ENCODE measurements at places on chromosomes 7 and 10. TPM values are rescaled to one million over a fixed set of nuclear protein-coding genes. Genes with fewer than 3 reads are reported as not detected.

The CAV2 gene
- total RNA-seq: 35.5 TPM

The TMEM176A gene
- 1.3 TPM for total RNA-seq

DNA sequence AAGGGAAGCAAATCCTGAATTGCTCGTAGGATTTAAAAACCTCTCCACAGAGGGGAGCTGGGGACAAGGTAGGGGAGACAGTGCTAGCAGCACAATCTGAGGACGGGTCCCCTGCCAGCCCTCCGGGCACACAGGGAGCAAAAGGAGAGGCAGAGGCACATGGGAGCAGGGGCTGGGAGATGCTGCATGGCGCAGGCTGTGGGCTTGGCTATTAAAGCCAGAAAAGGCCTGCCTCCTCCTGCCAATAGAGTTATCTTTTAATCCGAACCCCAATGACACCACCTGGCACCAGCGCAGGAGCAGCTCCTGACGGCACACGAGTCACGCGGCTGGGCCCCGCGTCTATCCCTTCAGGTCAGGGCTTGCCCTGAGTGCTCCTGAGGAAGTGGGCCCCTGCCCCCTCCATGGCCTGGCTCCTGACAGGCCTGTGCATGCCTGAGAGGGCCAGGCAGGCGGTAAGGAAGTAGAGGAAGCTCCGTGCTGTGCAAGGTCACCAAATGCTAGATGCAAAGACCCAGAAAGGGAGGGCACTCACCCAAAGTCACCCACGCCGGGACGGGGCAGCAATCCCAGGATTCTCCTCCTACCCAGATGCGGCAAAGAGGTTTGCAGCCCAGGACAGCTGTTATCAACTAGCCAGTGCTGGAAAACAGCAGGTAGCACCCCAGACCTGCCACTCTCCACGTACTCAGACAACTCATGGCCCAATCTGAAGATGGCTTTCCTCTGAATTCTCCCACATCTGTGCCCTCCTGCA lies 28.1 kb downstream of the DLG5 start:
- H3K27ac ChIP-seq: no peak overlapping the region
- no peak overlapping the region for H3K4me3 ChIP-seq
- no peaks in the 10 kb centered on the region for H3K36me3 ChIP-seq
- H3K4me1 ChIP-seq: peaks cover 49% of the 10 kb centered on the region
- H3K27me3 ChIP-seq: peaks cover 11% of the 10 kb centered on the region

GRCh38 chr7:84112771-84113170 lies 81.8 kb downstream of the SEMA3A start:
- H3K4me3 ChIP-seq: no peak overlapping the region
- H3K4me1 ChIP-seq: peaks cover 53% of the 10 kb centered on the region
- H3K27ac ChIP-seq: peak overlapping the region; percentile 96
- no peak for DNase-seq

The NUDT13 gene
- 2.3 TPM for total RNA-seq

GRCh38 chr10:88346144-88346977 lies 236.8 kb downstream of the RNLS start:
- H3K27me3 ChIP-seq: no peaks in the 10 kb centered on the region
- H3K27ac ChIP-seq: no peak overlapping the region
- no peak overlapping the region for H3K4me3 ChIP-seq
- H3K36me3 ChIP-seq: no peaks in the 10 kb centered on the region
- no peak for DNase-seq
- H3K4me1 ChIP-seq: peaks cover 12% of the 10 kb centered on the region

GRCh38 chr10:11610826-11611247 lies 613 bp downstream of the USP6NL start:
- H3K4me3 ChIP-seq: peak overlapping the region; percentile 98
- peaks cover 7% of the 10 kb centered on the region for H3K27me3 ChIP-seq
- peaks cover 35% of the 10 kb centered on the region for H3K4me1 ChIP-seq
- DNase-seq: peak; percentile 44
- H3K27ac ChIP-seq: peak overlapping the region; percentile 89

GRCh38 chr7:1526271-1526754 lies 4.2 kb upstream of the MAFK start:
- H3K4me3 ChIP-seq: no peak overlapping the region
- DNase-seq: no peak
- H3K27me3 ChIP-seq: peaks cover 6% of the 10 kb centered on the region
- peaks cover 4% of the 10 kb centered on the region for H3K4me1 ChIP-seq
- H3K36me3 ChIP-seq: no peaks in the 10 kb centered on the region

The GRID2IP gene
- 0.08 TPM for total RNA-seq

The PKD2L1 gene
- total RNA-seq: 0.44 TPM

GRCh38 chr7:140726281-140726680 lies 29.8 kb downstream of the NDUFB2 start:
- H3K27ac ChIP-seq: peak overlapping the region; percentile 27
- peaks cover 14% of the 10 kb centered on the region for H3K4me1 ChIP-seq
- no peak for DNase-seq
- H3K36me3 ChIP-seq: peaks cover 5% of the 10 kb centered on the region
- H3K27me3 ChIP-seq: no peaks in the 10 kb centered on the region

DNA sequence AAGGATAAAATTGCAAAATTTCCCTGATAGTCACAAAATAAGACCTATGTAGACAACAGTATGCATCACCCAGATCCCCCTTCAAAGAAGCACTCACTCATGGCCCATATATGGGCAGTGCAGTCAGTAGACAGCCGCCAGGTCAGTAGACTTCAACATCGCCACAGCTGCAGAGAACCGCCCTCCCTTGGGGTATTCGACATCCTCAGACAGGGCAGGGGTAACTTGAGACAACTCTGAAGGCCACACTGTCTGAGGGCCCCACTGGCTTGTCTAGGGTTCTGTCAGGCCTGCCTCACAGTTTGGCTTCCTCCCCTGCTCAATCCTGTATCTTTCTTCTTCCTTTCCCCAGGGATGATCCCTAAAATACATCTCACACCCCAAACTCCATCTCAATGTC lies 172.3 kb downstream of the IMMP2L start:
- H3K4me1 ChIP-seq: peaks cover 5% of the 10 kb centered on the region
- H3K36me3 ChIP-seq: no peaks in the 10 kb centered on the region
- no peak for DNase-seq
- no peaks in the 10 kb centered on the region for H3K27me3 ChIP-seq

DNA sequence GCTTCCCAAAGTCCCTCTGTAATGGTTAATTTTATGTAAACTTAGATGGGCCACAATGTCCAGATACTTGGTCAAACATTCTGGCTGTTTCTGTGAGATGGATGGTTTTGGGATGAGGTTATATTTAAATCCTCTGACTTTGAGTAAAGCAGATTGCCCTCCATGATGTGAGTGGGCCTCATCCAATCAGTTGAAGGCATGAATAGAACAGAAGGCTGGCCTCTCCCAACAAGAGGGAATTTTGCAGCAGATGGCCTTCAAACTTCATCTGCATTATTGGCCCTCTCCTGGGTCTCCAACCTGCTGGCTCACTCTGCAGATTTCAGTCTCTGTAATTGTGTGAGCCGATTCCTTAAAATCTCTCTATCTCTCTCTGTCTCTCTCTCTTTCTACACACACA lies 362.3 kb downstream of the GRID1 start:
- no peaks in the 10 kb centered on the region for H3K36me3 ChIP-seq
- DNase-seq: no peak
- H3K27ac ChIP-seq: no peak overlapping the region
- no peaks in the 10 kb centered on the region for H3K27me3 ChIP-seq
- H3K4me3 ChIP-seq: no peak overlapping the region
- no peaks in the 10 kb centered on the region for H3K4me1 ChIP-seq

DNA sequence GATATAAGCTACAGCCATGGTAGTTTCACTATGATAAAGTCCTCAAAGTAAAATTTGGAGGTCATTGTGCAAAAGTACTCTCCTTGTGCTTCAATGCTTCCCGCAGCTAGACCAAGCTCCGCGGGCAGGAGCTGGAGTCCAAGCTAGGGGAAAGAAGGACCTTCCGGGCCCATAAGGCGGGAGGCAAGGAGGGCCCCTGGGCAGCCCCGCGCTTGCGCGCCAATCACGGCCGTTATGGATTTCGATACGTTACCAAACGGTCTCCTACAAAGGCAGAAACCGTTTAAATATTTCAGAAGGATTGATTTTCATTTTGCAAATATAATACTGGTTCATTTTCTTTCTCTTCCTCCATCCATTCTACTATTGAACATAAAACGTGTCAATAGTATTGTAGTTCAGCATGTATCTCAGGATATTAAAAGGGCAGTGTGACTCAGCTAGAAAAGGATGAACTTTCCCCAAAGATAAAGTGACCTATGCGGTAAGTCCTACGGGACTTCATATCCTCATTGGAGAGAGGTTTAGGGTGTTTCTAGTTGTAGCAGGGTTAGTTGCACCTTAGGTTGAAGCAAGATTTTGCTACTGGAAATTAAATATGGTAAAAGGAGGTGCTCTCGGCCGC lies 128.0 kb downstream of the KIF20B start:
- no peak overlapping the region for H3K4me3 ChIP-seq
- no peak for DNase-seq
- no peaks in the 10 kb centered on the region for H3K27me3 ChIP-seq
- no peaks in the 10 kb centered on the region for H3K4me1 ChIP-seq
- no peak overlapping the region for H3K27ac ChIP-seq

DNA sequence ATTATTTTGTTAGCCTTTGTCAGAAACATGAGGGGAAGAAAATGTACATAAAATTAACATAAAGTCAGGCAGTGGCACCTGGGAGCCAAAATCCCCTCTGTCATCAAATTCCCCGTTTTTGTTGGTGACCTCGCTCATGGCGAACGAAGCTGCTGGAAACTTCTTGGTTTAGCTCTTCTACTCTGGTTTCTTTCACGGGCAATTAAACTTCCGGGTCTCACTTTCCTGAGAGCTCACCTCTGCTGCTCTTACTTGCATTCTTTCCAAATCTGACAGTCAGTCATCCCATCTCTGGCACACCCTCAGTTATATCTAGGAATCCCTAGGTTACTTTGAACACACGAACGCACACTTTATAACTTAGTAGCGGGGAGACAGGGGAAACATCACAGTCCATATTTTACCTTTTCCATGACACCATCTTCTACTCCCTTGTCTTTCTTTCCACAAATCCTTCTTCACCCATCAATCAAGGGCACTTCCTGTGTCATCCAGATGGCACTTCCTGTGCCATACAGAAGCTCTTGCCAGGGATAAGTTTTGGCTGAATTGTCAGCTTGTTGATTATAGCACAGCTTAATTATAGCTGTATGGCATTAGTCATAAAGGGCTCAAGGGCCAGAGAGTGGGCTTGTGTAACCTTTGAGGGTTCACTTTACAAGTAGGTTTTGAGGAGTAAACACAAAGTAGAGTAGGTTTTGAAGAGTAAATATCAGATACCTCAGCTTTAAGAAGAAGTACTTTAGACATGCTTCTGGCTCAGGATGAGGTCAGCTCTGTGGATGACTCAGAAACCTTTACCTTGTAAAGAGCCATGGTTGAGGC lies 105.1 kb downstream of the GATA3 start:
- no peaks in the 10 kb centered on the region for H3K36me3 ChIP-seq
- DNase-seq: no peak
- no peaks in the 10 kb centered on the region for H3K27me3 ChIP-seq
- H3K27ac ChIP-seq: no peak overlapping the region
- H3K4me1 ChIP-seq: no peaks in the 10 kb centered on the region

The VSTM2A gene
- total RNA-seq: 1.2 TPM

The ARHGEF5 gene
- 11.9 TPM for total RNA-seq

GRCh38 chr10:43855667-43856210 lies 207.1 kb upstream of the ZNF32 start:
- no peak overlapping the region for H3K27ac ChIP-seq
- H3K27me3 ChIP-seq: peaks cover 2% of the 10 kb centered on the region
- no peak overlapping the region for H3K4me3 ChIP-seq

DNA sequence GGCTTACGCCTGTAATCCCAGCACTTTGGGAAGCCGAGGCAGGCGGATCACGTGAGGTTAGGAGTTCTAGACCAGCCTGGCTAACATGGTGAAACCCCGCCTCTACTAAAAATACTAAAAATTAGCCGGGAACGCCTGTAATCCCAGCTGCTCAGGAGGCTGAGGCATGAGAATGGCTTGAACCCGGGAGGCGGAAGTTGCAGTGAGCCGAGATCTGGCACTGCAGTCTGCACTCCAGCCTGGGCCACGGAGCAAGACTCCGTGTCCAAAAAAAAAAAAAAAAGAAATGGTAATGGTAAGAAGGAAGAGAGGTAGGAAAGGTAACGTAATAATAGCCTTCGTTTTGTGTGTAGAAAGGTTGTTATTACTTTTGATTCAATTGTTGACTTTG lies 1.2 kb downstream of the HSPA14 start:
- peak overlapping the region; percentile 94 for H3K27ac ChIP-seq
- H3K27me3 ChIP-seq: peaks cover 5% of the 10 kb centered on the region
- peak overlapping the region; percentile 96 for H3K4me3 ChIP-seq
- peaks cover 28% of the 10 kb centered on the region for H3K4me1 ChIP-seq
- peaks cover 13% of the 10 kb centered on the region for H3K36me3 ChIP-seq

The FAM200A gene
- 6.8 TPM for total RNA-seq

DNA sequence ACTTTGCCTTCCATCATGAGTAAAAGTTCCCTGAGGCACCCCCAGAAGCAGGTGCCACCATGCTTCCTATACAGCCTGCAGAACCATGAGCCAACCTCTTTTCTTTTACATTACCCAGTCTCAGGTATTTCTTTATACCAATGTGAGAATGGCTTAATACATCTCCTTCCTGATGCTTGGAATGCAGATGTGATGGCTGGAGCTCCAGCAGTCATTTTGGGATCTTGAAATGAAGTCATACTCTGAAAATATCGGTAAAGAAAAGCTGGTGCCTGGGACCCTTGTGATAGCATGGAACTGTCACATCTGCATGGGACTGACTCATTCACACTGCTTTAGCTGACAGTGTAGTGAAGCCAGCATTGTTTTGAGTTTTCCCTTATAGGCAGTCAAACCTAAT lies 634.5 kb upstream of the NRP1 start:
- H3K27ac ChIP-seq: no peak overlapping the region
- H3K4me1 ChIP-seq: no peaks in the 10 kb centered on the region
- H3K4me3 ChIP-seq: no peak overlapping the region
- DNase-seq: no peak
- H3K36me3 ChIP-seq: no peaks in the 10 kb centered on the region

- DNase-seq: no peak
- H3K27ac ChIP-seq: no peak overlapping the region
- H3K36me3 ChIP-seq: no peaks in the 10 kb centered on the region
- H3K27me3 ChIP-seq: no peaks in the 10 kb centered on the region
- H3K4me3 ChIP-seq: no peak overlapping the region
Observed at GRCh38 chr10:62506371-62506770, 132.2 kb downstream of the ZNF365 start.

- no peak overlapping the region for H3K4me3 ChIP-seq
- peaks cover 58% of the 10 kb centered on the region for H3K4me1 ChIP-seq
- peaks cover 26% of the 10 kb centered on the region for H3K27me3 ChIP-seq
- H3K36me3 ChIP-seq: peaks cover 19% of the 10 kb centered on the region
Observed at GRCh38 chr10:79268161-79268601, 79.1 kb upstream of the PPIF start.

GRCh38 chr10:5071411-5072198 lies 22.6 kb upstream of the AKR1C3 start:
- no peaks in the 10 kb centered on the region for H3K36me3 ChIP-seq
- no peaks in the 10 kb centered on the region for H3K4me1 ChIP-seq
- no peak for DNase-seq

Data from endothelial cell (in vitro differentiated cells).